ENCODE measurements at places on chromosomes 7 and 10.
A peak's percentile ranks its signal among the peaks of the same experiment; 100 is the strongest.

DNA sequence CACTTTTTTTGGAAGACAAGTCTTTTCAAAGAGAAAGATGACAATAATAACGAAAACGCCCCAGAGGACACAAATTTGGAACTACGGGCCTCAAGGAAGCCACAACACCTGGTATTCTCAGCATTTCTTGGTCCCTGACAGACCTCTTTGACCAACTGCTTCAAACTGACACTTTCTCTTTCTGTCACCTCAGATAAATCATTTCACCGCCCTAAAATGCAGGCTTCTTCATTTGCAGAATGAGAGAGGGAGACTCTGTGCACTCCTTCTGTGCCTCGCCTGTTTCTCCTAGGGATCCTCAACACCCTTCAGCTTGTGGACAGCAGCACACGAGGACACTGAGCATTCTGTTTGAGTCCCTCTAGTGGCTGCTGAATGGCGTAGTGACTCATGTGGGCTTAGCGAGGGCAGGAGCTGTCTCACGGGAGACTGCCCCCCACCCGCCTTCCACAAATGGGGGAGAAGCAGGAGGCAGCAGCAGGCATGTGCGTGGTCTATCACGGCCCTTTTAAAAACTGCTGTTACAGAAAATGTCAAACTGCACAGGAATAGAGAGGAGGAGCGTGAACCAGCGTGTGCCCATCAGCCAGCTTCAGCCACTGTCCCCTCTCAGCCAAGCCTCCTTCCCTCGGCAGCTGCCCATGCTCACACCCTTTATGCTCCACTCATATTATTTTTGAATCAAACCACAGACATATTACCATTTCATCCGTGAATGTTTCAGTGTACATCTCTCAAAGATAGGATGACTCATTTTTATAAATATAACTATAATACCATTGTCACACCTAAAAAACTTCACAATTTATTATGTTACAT is 41.4 kb downstream of the GSDME start:
- DNase-seq, result no peak

- DNase-seq, result peak; percentile 71
Measured at GRCh38 chr7:4753598-4754432, 21.6 kb upstream of the AP5Z1 start.

- DNase-seq, result no peak
Measured at GRCh38 chr10:100901051-100901450, 11.7 kb upstream of the SLF2 start.

DNA sequence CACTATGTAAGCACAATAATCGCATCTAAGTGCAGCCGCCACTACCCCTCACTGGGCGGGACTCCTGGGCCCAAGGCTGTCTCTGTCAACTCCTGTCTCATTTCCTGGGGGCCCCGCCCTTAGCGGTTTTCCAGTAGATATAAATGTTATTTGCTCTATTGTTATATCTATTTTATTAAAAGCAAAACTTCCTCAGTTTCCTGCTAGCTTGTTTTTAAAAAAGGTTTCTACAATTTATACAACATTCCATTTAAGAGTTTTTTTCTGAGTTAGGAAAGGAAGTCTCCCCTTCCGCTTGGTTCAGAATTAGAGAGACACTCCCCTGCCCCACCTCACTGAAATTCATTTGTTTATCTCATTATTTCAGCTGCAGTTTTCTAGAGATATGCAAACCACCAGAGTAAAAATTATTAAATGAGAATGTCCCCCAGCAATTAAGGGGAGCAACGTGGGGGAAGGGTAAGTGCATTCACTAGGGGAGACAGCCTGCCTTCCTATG is 82.7 kb downstream of the RAMP3 start:
- no peak for DNase-seq

- DNase-seq, result no peak
Measured at GRCh38 chr7:88396295-88396947, 89.7 kb upstream of the STEAP4 start.

DNA sequence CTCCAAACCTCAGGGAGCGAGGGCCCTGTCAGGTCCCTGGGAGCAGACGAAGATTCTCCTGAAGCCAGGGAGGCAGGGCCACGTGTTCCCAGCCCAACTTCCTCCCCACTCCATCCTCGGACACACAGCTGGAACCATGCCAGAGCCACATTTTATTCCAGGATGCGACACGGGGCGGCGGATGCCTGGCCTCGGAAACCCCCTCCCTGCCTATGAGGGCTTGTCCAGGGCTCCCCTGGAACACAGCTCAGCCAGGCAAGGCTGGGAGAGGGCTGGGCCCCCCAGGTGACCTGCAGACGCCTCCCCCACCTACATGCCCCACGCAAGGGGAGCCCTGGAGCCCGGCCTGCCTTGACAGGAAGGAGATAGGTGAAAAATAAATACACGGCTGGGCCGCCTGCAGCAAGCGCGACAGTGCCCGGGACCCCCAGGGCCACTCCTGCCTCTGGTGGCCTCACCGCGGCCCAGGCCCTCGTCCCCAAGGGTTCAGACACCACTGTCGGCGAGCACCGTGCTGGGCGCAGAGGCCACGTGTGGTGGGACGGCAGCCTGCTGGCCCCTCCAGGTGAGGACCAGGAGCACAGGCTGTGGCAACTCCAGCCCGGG is 21.5 kb downstream of the GET4 start:
- DNase-seq, result no peak

- DNase-seq, result peak; percentile 13
Measured at GRCh38 chr10:46028584-46029460, 1.6 kb downstream of the NCOA4 start.

GRCh38 chr7:22387583-22387982 is 30.6 kb upstream of the RAPGEF5 start:
- no peak for DNase-seq

- DNase-seq, result no peak
Measured at GRCh38 chr7:150586785-150587152, 19.6 kb downstream of the GIMAP4 start.

DNA sequence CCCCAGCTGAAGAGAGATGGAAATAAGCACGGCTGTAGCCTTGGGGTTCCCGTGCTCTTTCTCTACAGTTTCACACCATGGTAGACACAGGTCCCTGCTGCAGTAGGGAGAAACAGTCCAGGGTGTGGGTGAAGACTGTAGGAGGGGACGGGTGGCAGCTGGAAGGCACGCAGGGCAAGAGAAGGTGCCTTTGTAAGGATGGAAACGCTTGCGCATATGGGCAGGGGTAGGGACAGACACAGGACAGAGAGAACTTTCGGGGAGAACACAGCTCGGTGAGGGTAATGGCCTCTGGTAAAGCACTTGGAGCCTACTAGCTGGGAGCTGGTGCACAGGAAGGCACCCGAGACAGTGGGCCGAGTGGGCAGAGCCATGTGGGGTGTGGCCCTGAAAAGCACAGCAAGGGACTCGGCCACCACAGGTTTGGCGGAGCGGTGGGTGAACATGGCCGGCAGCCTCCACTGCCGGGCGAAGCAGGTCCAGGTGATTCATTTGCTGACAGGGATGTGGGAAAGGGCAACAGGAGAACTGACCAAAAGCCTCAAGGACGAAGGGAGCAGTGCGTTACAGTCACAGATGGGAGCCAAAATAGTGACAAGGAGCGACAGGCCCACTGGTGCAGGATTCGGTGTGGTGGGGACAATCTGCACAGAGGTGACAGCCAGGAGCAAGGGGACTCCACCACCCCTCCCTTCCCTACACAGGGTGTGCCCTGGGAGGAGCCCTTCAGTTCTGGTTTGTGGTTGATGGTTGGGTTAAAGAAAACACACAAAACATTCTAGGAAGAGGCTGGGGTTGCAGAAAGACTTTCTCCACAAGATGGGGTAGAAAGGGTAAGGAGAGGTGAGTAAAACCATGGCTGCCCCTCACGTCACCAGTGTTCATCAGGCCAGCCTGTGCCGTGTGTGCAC is 97.1 kb downstream of the VOPP1 start:
- DNase-seq, result no peak

DNA sequence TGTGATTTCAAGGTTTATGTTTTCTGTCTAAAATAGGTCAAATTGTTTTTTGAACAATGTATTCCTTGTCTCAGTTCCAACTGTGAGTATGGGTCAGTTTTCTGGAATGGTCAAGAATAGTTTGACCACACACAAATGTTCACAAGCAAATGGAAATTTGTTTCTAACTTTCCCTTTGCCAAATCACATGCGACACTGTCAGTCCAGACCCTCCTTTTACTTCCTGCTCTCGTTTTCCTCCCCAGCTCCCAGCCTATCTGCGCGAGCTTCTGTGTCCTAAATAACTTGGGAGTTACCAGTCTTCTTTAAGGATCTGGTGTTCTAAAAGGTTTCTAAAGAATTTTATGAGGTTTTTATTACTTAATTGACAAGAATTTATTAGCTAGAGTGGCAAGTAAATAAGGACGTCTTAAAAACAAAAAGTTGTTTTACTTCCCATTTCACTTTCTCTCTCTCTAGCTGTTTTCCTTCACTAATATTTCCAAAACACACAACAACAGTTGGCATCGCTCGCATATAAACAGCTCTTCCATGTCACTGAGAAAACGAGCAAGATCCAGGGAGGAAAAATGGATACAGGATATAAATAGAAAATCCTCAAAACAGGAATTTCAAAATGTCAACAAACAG is 266.1 kb upstream of the KLF6 start:
- no peak for DNase-seq

DNA sequence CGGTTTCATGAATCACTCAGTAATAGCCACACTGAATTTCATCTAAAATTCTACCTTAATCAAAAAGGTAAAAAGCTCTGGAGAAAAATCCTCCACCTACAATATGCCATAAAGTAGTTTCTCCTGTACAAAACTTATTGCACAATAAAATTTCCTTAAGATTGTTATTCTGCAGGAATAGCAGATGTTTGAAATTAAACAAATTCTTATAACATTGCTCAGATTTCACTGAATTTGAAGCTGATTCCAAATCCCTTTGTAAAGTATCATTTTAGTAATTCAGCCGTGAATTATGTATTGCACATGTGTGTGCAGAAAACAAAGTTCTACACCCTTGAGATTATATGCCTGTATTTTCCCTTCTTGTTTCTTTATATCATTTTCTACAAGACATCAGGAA is 123.8 kb downstream of the AMPH start:
- DNase-seq, result no peak

Data from activated T-cell treated with anti-CD3 and anti-CD28 coated beads for 24 hours (primary cell).